Activated CD4-positive, alpha-beta T cell treated with anti-CD3 and anti-CD28 coated beads for 1 hour (primary cell): ENCODE measurements at places on chromosomes 3 and 15.

DNA sequence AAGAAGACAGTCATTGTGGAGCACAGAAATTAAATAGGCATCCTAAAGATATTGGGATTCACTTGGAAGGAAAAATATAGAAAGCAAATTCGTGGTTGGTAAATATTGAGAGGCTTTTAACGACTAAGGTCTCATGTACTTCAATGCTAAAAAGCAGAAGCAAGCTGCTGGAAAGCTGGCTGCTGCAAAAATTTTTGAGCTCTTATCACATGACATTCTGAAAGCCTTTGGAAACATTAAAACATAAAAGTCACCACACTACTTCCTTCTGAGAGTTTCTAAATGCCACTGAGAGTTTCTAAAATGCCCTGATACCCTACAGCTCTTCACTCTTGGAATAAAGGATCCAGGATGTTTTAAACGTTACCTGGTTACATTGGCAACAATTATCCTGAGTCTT is 39.0 kb upstream of the CBLB start:
- DNase-seq = no peak

GRCh38 chr3:4520033-4520816 is 27.1 kb downstream of the ITPR1 start:
- no peak for DNase-seq

DNA sequence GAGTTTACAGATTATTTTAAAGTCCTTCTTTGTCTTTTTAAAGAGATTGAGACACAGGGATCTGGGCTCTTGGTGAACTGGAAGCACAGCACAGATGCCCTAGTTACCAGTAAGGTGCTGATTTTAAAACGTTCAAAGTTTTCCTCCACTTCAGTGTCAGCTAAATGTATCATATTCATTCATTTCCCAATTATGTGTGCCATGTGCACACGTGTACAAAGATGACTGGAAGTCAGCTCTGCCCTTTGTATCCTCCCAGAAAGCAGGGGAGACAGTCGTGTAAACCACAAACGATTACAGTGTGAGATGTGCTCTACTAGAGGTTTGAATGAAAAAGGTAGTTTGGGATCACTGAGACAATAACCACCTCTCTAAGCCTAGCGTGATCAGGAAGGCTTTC is 730 bp downstream of the ZKSCAN7 start:
- no peak for DNase-seq

- no peak for DNase-seq
Observed at GRCh38 chr15:64009241-64009640, 37.0 kb downstream of the DAPK2 start.

GRCh38 chr3:196055683-196056270 is 26.1 kb downstream of the TFRC start:
- DNase-seq = no peak

- DNase-seq = no peak
Observed at GRCh38 chr3:25437953-25438352, 9.9 kb downstream of the RARB start.

DNA sequence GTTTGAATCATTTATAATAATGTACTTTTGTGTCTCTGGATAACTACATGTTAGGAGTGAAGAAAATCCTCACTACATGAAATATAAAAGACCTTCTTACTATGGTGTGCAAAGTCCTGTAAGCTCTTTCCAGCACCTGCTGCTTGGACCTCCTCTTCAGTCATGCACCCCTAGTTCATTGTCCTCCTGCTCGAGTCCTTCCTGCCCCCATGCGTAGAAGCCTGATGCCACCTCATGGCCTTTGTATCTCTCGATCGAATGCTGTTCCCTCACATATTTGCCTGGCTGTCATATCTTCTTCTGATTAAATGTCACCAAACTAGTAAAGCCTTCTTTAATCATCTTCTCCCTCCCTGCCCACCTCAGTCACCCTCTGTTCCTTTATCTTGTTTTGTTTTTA is 49.9 kb upstream of the SUCLG2 start:
- DNase-seq = no peak

DNA sequence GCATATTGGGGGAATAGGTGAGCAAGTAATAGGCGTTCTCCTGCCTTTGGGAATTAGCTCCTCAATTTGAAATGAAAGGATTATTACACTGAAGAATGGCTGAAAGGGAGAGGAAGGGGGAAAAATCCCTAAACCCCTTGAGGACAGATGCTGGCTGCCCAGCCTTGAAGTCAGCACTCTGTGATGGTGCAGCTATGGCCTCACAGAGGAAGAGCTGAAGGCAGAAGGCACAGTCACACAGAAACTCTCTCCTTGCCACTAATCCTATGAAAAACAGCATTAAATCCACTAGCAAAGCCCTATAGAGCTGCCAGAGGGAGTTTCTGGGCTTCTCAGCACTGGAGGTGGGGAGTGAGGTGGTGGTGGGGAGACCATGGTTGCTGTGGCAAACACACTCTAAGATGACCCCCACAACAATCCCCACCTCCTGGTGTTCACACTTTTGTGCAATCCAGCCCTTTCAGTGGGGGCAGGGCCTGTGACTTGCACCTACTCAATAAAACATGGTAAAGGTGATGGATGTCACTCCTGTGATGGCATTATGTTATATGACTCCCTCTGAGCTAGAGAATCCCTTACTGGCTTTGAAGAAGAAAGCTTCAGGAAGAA is 101.2 kb downstream of the RFTN1 start:
- no peak for DNase-seq

GRCh38 chr3:134796281-134797056 is 1.4 kb downstream of the EPHB1 start:
- DNase-seq = no peak

GRCh38 chr3:87145553-87145952 is 81.6 kb upstream of the CHMP2B start:
- no peak for DNase-seq

- DNase-seq = no peak
Observed at GRCh38 chr3:138426211-138426610, 8.2 kb upstream of the ESYT3 start.

- no peak for DNase-seq
Observed at GRCh38 chr3:4504340-4505261, 11.5 kb downstream of the ITPR1 start.

DNA sequence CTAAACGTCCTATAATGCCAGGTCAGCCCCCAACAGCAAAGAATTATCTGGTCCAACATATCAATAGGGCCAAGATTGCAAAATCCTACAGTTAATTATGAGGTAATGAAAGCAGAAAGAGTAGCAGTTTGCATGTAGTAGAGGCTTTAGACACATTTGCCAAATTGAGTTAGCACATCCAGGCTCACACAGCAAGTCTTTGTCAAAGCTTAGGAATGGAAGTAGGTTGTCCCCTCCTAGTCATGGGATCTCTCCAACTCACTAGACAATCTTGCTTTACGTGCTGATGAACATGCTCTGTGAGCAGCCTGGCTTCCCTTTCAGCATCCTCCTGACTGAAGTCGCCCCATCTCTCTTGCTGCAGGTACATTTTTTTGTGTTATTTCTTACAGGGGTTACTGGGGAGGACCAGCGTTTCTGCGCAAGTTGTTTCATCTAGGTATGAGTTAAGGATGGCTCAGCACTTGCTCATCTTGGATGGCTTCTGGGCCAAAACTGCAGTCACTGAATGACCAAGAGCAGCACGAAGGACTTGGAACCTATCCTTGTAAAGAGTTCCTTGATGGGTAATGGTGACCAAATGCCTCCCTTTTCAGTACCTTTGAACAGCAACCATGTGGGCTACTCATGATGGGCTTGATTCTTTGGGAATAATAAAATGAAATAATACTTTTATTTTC is 55.9 kb downstream of the SQOR start:
- no peak for DNase-seq

- DNase-seq = no peak
Observed at GRCh38 chr3:172808969-172809546, 58.5 kb downstream of the ECT2 start.

GRCh38 chr15:94352636-94353487 is 121.5 kb downstream of the MCTP2 start:
- DNase-seq = no peak

DNA sequence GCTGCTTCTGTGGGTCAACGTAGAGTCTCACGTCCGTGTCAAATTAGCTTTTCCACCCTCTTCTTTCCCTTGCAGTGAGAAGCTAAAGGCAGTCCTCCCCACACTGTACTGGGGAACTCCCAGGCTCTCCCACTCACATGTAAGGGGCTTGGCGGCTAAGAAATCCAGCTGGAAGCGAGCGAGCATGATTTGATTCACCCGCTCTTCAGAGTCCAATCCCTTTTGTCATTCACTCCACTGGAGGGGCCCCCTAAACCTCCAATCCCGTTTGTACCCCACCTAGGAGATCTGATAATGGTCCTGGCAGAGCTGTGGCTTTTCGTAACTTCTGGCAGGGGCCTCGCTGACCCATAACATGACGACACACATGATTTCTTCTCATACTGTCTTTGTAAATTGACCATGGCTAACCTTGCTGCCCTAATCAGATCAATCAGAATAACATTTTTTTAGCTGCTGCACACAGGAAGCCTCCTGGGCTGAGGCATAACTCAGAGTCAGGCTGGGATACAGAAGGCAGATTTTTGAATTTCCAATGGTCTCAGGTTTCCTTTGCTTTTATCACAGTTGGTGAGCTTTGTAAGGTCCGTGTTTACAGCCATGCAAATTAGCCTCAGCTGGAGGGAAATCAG is 235.2 kb downstream of the GREM1 start:
- DNase-seq = no peak

GRCh38 chr3:179921951-179922350 is 114.8 kb downstream of the PEX5L start:
- no peak for DNase-seq

DNA sequence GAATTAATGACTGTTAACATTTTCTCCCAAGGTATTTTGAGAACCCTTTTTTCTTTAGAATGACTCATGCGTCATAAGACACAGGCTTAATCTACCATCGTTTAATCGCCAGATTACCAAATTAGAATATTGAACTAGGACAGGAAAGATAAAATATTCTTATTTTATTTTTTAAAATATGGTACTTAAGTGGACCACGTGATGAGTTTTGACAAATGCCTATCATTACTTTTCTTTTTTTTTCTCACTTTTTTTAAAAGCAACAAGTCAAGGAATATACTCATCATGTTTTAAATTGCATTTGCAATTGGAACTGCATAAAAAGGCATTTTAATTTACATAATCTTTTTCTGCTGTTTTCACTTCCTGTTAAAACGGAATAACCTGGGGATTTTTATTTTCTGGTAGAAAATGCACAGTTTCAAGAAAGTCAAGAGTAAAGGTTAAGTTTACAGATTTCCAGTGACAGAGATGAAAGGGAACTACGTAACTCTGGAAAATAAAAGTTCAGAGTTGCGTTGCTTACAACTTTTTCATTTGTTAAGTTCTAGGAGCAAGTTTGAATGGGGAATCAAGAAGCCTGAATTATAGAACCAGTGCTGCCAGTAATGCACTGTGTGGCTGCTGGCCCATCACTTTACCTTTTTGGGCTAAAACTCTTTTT is 23.6 kb downstream of the SIAH2 start:
- DNase-seq = no peak

- DNase-seq = no peak
Observed at GRCh38 chr15:76169018-76169417, 109.2 kb downstream of the TMEM266 start.

DNA sequence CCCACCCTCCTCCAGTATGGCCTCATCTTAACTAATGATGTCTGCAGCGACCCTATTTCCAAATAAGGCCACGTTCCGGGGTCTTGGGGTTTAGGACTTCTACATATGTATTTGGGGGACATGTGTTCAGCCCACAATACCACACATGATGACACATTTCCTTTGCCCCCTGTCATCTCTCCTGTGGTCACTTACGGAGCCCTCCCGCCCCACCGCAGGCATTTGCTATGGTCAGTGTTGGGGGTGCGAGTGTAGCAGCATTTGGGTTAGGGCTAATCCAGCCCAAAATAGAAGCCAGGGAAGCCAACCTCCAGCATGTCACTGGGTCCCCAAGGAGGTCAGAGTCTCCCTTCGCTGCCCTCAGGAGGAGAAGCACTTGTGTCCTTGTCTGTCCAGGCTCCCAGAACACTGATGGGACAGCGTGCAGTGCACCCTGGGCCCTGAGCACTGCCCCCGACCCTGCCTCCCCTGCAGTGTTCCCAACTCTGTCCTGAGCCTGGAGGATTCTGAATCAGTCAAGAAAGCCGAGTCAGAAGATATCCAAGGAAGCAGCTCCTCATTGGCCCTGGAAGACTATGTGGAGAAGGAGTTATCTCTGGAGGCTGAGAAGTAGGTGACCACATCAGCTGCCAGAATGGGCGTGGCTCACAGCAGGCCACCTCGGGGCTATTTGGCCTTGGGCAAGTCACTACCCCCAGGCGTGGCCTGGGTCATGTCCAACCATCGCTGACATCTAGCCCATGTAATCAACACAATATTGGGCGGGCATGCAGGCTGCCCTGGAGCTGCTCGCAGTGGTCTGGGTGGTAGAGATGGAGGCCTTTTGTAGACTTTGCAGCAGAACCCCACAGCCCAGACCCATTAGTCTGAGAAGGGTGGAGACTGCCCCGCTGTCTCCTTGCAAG is 46.9 kb upstream of the FGD5 start:
- no peak for DNase-seq

GRCh38 chr3:141307351-141308059 is 60.8 kb upstream of the ZBTB38 start:
- DNase-seq = no peak

DNA sequence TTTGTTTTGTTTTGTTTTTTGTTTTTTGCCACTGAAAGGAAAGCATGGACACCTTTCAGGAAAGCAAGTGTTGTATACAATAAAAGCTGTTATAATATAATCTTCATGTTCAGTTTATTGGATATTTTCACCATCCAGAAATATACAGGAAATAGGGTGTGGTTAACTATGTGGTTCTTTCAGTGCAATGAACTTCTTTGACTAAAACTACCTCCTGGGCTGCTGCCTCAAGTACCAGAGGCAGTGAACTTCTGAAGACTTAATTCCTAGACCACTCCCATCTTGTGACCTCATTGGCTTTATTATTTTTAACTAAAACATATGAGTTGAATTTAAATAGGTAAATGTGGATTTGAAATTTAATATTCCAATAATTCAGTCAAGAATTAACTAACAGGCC is 27.1 kb upstream of the TBL1XR1 start:
- no peak for DNase-seq

- no peak for DNase-seq
Observed at GRCh38 chr3:43872301-43872700, 181.6 kb downstream of the ABHD5 start.

DNA sequence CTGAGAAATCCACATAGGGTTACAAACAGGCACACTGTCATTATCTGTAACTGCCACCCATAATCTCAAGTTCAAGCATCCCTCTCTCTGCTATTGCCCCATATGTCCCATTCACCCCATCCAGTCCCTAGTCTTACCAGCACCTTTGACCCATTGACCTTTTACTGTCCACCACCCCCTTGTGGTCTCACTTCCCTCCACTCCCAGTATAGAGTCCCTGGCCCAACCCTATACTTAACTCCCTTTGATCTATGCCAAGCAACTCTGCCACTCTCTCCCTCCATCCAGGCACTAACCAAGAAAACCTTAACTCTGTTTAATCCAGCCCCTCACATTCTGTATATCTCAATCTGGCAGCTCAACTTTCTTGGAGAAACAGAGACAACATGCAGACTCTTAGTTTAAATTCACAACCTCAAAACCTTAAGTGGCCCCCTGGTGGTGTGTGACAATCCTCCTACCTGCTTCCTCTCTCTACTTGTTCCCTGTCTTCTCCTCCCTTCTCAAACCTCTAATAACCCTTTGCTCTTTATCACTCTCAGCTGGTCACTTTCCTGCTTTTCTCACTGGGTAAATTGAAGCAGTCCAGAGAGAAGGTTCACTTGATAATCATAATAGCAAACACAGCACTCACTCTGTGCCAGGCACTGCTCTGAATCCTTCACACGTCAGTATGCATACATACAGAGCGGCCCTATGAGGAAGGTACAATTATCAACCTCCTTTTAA is 162.7 kb downstream of the STT3B start:
- DNase-seq = no peak
